ENCODE measurements at places on chromosomes 3 and 15.
A peak's percentile ranks its signal among the peaks of the same experiment; 100 is the strongest.

DNA sequence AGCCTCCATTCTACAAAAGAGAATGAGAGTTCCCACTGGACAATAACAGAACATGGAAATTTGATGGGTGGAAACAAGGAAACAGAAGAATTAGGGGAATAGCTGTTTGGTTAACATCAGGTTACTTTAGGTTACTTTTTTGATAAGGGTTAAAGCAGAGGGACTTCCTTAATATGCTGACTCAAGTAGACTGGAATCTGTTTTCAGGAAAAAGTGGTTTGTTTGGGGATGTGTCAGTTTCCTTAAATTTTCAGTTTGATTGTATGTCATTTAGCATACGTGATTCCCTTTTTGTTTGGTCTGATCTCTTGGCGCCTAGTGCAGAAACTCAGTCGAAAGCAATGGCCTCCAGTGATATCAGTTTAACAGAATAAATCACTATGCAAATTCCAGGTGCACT lies 411.8 kb upstream of the GRM7 start:
- no peak for DNase-seq

GRCh38 chr3:194517333-194517732 lies 30.5 kb upstream of the ATP13A3 start:
- no peak for DNase-seq

GRCh38 chr15:87522997-87523396 lies 733.5 kb downstream of the NTRK3 start:
- peak; percentile 80 for DNase-seq

GRCh38 chr3:156608601-156609514 lies 53.9 kb upstream of the SSR3 start:
- DNase-seq, result no peak

DNA sequence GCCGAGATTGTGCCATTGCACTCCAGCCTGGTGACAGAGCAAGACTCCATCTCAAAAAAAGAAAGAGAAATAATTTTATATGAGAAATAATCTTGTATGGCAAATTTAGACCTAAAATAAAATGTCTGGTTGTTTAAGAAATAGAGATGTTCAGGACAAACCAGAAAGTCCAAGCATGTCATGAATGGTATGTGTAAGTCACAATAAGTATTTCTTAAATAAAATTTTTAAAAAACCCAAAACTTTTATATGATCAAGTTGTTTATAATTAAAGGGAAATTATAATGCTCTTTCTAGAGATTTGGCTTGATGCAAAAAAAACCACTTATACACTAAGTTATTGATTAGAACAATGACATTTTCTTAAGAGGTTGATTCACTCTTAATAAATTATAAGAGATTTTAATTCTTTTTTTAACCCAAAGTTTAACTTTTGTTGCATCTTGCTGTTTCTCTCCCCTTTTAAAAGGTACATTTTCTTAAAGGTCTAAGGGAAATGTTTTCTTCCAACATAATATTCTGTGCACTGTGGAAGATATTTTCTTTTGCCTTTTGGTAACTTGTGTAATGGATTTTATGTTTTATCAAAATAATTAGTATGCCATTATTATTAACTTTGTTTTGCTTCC lies 105.7 kb downstream of the RTP4 start:
- no peak for DNase-seq

DNA sequence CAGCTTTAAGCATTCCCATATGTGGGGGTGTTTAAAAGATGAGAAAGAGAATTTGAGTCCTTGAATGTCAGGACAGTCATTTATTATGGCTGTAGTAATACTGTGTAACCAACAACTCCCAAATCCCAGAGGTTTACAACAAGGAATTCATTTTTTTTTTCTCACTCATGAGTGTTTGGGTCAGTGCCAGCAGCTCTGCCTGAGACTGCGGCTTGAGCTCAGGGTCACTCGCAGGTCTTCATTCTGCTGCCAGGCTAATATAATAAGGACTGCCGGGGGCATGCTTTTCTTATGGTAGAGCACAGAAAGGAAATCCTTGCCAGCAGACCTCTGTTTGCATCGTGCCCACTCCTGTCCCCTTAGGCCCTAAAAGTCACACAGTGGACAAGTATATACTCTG lies 277.9 kb upstream of the LMCD1 start:
- DNase-seq, result no peak

DNA sequence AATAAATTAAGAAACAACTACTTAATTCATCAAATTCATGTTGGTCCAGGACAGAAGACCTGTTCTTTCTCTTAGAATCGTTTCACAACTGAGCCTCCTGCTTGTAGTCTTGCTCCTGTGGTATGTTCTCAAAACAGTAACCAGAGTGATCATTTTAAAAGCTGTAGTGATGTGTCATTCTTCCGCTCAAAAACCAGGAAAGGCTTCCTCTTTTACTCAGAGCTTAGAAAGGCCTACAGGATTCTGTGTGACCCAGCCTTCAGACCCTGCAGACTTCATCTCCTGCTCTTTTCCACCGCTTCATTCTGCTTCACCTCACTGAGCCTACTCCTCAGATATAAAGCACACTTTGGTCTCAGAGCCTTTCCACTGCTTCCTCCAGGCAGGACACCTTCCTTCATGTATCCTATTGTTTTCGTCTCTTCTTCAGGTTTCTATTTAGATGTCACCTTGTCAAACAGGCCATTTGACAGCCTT lies 22.7 kb downstream of the ST6GAL1 start:
- DNase-seq, result no peak

DNA sequence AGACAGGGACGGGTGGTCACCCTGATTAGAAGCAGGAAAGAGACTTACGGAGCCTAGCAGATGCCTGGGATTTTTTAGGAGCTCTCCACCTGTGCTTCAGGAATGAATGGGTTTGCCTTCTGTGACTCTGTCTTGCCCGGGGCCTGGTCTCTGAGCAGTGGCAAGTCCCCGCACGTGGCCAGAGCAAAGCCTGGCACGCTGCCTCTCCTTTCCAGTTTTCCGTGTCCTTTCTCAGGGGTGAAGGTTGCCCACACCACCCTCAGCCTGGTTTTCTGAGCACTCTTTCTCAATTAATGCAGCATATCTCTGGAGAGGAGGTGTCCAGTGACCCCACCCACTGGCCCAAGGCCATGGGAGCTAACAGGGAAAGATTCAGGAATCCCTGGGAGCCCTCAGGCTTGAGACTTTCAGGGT lies 14.5 kb upstream of the CHST14 start:
- no peak for DNase-seq

- DNase-seq, result no peak
Measured at GRCh38 chr15:77915261-77915960, 162.1 kb downstream of the TBC1D2B start.

- DNase-seq, result no peak
Measured at GRCh38 chr3:195738274-195739044, 17.7 kb downstream of the MUC20 start.

GRCh38 chr3:195540511-195540910 lies 2.6 kb downstream of the PPP1R2 start:
- DNase-seq, result no peak

GRCh38 chr3:67875338-67875737 lies 220.9 kb upstream of the SUCLG2 start:
- no peak for DNase-seq

DNA sequence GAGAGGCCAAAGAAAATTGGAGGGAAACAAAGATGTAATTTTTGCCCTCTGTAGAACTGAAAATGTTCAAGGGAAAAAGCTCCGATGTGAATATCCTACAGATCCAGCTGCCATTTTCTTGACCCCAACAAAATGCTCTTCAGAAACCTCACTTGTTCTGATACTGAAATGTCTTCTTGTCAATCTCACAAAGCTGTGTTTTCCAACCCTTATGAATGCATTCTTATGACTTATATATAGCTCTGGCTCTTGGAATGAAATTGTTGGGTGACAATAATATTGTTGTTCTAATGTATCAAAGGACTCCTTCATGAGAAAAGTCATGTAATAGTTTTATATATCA lies 157.1 kb upstream of the TGFBR2 start:
- DNase-seq, result no peak

Measured in DMS153 (cell line).